Hepatocyte (in vitro differentiated cells): ENCODE measurements at places on chromosomes 6 and 20.

GRCh38 chr6:34527751-34528670 lies 28.1 kb downstream of the SPDEF start:
- no peak for DNase-seq

DNA sequence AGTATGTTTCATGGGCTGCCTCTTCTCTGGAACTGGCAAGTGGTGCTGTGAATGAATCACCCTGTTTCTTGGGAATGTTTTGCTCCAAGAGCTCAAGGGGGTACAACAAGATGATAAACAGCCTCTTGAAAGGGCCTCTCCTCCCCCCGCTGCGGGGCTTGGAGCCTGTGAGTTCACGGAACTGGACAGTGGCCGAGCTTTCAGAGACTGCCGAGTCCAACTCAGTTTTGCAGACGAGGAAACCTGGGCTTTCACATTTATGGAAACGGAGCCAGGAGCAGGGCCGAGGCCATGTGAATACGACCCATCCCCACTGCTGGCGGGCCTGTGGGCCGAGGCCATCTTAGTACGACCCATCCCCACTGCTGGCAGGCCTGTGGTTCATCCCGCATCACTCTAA lies 18.2 kb upstream of the SRC start:
- DNase-seq, result peak; percentile 65

- DNase-seq, result no peak
These were observed 17.3 kb downstream of the NAA20 start for GRCh38 chr20:20034486-20034885.

DNA sequence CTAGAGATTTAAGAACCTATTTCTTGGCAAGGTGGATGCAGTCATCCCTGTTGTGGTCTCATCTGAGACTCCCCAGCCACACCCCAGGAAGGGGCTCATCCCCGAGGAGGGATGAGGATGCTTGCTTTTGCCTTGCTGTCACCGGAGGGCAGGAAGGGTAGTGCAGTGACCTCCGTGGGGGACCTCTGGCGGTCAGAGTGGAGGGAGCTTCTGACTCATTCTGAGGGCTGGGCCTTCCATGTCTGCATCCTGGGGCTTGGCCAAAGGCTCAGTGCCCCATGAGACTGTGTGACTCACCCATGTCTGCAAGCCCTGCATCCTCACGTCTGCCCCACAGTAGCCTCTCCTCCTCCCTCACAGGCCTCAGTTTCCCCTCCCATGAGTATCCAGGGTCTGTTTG lies 38.7 kb downstream of the UQCC2 start:
- DNase-seq, result peak; percentile 87
